ENCODE measurements at places on chromosomes 1 and 21. TPM values are rescaled to one million over a fixed set of nuclear protein-coding genes. Genes with fewer than 3 reads are reported as not detected.

GRCh38 chr1:94949681-94950661 is 23.1 kb upstream of the CNN3 start:
- peak; percentile 78 for DNase-seq

TRIM58 gene
- 46.9 TPM for total RNA-seq

GRCh38 chr1:31064111-31064717 is 1.3 kb downstream of the PUM1 start:
- no peak for DNase-seq

DNA sequence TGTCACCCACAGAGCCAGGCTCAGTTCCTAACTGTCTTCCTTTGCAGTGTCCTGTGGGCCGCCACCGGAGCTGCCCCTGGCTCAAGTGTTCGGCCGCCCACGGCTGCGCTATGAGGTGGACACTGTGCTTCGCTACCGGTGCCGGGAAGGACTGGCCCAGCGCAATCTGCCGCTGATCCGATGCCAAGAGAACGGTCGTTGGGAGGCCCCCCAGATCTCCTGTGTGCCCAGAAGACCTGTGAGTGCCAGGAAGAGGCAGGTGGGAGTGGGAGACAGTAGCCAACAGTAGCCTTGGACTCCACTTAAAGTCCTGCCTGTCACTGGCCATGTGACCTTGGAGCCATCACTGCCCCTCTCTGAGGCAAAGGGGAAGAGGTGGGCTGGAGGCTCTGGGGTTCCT is 16.6 kb downstream of the BCAN start:
- DNase-seq = no peak

CDK18 gene
- total RNA-seq = 16.4 TPM

DNA sequence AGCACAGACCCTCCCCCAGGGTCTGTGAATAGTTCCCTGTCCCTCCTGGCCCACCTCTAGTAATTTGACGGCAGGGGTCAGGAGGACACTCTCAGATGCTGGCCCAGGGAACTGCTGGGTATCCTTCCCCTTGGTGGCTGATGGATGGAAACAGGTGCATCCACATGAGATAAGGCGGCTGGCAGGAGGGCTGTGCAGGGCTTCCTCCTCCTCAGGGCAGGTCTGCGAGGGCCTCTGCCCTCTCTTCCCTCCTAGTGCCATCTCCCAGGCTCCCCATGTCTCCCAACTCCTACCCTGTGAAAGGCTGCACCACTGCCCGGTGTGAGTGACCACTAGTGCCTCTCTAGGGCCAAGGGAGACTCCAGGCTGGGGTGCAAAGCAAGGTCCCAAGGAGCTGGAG is 123.9 kb downstream of the GLIS1 start:
- DNase-seq = no peak

GRCh38 chr1:31570228-31570627 is 6.1 kb upstream of the TINAGL1 start:
- no peak for DNase-seq

Measured in PC-3 (cell line).